ENCODE measurements at places on chromosomes 11 and 22.
A peak's percentile ranks its signal among the peaks of the same experiment; 100 is the strongest.

DNA sequence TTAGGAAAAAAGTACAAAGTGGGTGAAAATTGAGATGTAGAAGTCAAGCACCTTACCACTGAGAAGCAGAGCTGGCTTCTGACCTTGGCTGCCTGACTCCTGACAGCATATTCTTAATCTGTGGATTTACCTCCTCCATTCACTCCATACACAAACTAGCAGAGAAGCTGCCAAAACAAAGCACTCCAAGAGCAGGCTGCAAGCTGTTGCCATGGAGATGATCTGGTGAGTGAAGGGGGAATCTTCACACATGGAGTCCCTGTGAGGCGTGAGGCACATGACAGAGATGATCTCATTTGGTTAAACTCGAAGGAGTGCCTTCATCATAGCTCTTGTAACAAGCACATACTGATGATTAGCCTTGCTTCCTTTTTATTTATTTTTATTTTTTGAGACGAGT is 16.1 kb downstream of the COMMD9 start:
- DNase-seq, result no peak

DNA sequence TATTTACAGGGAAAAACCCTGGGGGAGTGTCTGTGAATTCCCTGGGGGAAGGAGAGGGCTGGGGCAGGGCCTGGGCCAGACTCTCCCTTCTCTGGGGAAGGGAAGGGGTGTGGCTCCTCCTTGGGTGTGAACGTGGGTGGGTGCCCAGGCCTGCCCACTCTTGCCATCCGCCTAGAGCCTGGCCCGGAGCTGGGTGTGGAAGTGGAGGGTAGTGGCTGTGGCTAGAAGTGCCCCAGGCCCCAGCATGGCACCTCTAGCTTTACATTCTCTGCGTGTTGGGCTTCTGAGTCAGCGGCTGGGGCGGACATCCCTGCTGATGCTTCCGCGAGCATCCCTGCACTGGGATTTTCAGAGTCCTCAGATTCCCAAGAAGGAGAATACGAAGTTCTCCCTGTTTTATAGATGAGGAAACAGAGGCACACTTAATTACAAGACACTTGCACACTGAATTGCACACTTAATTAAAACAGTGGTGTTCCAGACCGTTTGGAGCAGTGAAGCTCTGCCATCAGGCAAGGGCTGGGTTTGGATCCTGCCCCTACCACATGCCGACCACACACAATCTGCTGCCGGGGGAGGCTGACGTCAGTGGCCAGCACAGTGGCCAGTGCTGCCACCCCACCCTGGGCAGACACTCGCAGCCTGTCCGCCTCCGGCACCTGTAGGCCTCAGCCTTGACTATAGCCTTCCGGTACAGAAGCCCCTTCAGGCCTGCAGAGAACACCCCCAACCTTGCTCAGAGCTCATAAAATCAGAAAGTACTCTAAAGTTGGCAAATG is 7.6 kb downstream of the BAD start:
- DNase-seq, result no peak

DNA sequence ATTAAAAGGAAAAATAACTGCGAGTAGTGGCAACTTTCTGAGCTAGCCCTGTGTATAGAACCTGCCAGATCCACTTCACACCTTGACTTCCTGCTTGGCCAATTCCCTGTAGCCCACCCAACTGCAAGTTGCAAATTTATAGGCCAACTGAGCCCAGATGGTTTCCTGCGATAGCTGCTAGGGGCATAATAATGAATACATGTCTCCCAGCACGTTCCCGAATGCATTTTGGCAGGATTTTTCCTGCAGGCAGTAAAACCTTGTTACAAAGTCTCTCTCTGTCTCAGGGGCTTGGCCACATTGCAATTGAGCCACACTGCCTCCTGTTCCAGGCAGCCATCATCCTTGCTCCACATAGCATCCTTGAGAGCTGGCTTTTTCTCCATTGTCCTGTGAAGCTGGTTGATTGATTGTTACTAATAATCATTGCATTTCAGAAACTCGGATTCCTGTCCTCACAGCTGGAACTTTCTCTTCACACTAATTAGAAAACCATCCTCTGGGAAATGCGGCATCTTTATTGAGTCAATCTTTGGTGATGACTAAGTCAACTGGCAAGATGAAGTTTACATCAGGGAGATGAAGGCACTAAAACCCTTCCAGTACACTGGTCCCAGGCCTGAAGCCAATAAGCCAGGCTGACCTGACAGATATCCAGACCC is 18.6 kb upstream of the LMO2 start:
- DNase-seq, result no peak

DNA sequence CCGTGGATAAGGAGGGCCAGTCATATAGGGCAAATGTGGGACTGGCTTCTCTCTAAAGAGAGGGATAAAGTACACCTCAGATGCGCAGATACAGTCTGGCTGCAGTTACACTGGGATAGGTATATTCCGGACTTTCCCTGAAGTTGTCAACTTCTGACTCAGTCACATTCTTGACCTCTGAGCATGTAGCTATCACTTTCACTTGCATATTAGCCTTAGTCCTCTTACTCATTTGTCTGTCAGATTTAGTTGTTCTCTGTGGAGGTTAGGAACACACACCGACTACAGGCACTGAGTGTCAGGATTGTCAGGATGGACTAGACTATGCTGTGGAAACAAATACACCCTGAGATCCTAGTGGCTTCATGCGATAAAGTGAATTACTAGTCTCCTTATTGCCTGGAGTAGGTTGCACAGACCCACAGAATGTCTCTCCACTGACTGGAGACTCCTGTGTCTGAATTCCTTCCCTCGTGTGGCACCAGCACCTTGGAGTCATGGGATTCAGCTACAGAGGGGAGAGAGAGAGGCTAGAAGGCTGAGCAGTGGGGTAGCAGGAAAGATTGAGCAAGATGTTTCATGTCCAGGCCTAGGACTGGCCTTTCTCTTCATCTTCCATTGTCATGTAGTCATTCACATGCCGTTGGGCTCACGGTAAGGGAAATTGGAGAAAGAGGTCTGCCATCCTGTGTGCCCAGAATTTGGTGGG is 654.3 kb downstream of the NTM start:
- no peak for DNase-seq

DNA sequence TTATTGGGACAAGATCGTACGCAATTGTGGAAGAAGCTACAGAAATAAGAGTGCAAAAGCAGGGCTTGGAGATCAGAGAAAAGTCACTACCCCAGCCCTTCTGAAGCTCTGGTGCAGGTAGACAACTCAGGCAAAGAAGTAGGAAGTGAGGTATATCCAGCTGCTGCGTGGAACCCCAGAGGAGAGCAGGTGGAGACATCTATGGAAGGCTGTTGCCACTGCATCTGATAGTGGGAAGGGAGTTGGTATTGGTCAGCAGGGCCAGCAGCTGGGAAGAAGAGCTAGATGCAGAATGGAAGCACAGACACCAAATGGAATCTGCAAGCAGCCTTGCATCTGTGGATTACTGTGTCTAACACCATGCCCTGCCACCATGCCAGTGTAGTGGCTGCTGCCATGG is 165.1 kb downstream of the WNT11 start:
- DNase-seq, result no peak

DNA sequence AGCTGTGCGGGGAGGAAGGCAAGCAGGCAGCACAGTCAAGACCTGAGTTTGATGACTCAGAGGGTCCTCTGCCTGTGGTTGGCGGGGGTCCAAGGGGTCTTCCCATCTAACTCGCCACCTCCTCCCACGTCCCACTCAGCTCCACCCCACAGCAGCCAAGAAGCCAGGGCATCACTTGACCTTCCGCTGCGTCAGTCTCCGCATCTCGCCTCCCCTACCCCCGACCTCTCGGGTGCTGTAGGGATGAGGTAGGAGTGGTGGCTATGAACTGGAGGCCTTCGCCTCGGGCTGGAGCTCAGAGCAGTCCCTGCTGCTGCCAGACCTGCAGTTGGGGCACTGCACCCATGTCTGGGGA is 90.6 kb downstream of the CDKN1C start:
- no peak for DNase-seq

- peak; percentile 30 for DNase-seq
These were observed 7.6 kb downstream of the XBP1 start for GRCh38 chr22:28792491-28793383.

GRCh38 chr11:126202646-126203359 is 8.6 kb downstream of the RPUSD4 start:
- DNase-seq, result no peak

DNA sequence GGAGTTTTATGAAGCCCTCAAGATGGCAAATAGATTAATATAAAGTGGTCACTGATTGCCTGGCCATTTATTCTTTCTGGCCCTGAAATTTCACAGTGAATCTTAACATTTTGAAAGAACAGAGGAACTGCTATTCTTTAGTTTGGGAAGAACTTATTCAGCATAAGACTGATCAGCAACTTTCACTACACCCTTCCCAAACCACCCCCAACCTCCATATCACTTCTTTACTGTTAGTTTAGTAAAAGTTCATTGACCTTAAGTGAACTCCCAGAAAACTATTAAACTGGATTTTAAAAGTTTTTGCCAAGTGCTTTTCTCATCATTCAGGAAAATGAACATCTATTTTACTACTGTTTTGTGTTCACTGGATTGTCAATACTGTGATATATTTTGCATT is 77.4 kb downstream of the NARS2 start:
- DNase-seq, result no peak

DNA sequence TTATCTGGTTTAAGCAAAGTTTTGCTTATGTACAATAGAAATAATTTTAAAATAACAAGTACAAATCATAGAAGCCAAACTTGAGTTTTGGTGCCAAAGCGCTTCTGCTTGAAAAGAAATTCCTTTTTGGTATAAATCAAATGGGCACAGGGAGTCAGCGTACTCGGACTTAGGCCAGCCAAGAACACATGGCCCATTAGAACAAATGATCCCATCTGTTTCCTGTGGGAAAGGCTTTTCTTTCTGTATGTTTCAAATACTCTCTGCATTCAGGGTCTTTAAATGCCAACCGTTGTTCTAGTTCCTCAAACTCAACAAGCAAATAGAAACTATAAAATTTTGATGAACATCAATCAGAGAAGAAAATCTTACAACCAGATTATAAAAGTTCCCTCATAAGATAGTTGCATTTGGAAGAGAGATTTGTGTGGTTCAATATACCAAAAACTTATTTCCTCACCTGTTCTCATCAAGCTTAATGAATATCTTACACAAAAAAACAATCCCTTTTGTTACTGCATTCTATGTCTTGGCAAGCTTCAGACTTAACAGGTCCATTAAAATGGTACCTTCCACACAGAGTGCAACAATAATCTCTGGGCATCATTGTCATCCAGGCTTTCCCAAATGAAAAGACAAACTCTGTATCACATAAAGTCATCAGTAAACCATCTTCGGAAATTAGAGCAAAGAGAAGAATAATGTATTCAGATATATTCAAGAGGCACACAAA is 739.8 kb upstream of the API5 start:
- DNase-seq, result peak; percentile 19

GRCh38 chr11:68988491-68988890 is 7.7 kb upstream of the MRGPRD start:
- no peak for DNase-seq

GRCh38 chr11:45959851-45960250 is 37.4 kb downstream of the LARGE2 start:
- DNase-seq, result no peak

GRCh38 chr11:121067962-121068647 is 32.9 kb upstream of the TECTA start:
- no peak for DNase-seq

DNA sequence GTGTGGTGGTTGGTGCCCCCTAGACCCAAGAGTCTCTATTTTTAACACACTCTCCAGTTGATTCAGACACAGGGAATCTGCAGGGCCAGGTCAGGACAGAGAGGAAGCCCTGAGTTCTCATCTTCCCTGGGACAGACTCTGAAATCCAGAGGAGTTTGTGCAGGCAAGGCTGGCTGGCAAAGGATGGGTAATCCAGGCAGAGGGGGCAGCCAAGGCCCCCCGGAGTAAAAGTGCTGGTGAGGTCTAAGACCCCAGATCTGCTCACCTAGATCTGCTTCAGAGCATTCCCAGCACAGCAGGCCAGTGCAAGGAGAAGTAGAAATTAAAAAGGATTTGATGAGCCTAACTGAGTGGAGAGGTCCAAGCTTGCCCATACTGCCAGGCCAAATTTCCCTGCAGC is 40.6 kb upstream of the MN1 start:
- DNase-seq, result no peak

- DNase-seq, result no peak
These were observed 11.9 kb downstream of the PATE3 start for GRCh38 chr11:125799808-125800207.

GRCh38 chr11:8196749-8197148 is 27.9 kb upstream of the RIC3 start:
- DNase-seq, result no peak
